ENCODE measurements at places on chromosomes 6 and 20.
A peak's percentile ranks its signal among the peaks of the same experiment; 100 is the strongest.

- no peak for DNase-seq
These were observed 44.0 kb downstream of the GCNT2 start for GRCh38 chr6:10564975-10565673.

GRCh38 chr6:45608252-45608913, 230.6 kb upstream of the SUPT3H start:
- DNase-seq = no peak

GRCh38 chr6:90219209-90219985, 77.2 kb downstream of the BACH2 start:
- DNase-seq = peak; percentile 79

DNA sequence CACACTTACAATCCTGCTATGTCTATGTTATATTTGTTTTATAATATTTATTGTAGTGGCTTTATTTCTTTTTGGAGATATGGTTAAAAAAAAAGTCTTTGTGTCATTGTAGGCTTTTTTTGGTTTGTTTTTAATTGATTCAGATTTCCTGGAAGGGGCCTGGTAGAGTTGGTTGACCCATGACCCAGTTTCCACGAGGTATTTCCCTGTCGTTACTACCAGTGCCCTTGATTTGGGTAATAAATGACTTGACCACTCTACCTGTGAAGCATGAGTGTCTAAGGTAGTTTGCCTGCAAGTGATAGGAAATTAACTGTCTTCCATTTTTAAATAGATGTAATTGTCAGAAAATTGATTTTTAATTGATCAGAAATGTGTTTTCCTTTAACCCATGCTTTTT, 121.0 kb downstream of the JARID2 start:
- DNase-seq = no peak

DNA sequence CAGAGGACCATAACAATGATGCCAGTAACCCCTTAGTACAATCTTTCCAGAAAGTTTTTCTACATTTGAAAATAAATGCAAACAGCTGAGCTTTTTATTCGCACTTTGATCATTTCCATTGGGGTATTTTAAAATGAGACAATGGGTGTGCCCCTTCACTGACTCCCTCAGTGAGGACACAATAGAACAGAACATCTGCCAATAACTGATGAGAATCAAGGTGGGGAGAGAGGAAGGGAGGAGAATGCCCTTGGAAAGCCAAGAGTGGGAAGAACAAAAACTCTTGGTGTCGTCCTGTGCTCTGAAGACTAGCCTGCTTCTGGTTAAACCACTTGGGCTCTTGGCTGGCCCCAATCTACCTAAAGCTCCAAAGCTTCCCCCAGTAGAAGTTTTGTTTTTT, 66.0 kb downstream of the KIF13A start:
- DNase-seq = no peak

GRCh38 chr6:149450679-149451375, 34.0 kb downstream of the ZC3H12D start:
- peak; percentile 19 for DNase-seq

DNA sequence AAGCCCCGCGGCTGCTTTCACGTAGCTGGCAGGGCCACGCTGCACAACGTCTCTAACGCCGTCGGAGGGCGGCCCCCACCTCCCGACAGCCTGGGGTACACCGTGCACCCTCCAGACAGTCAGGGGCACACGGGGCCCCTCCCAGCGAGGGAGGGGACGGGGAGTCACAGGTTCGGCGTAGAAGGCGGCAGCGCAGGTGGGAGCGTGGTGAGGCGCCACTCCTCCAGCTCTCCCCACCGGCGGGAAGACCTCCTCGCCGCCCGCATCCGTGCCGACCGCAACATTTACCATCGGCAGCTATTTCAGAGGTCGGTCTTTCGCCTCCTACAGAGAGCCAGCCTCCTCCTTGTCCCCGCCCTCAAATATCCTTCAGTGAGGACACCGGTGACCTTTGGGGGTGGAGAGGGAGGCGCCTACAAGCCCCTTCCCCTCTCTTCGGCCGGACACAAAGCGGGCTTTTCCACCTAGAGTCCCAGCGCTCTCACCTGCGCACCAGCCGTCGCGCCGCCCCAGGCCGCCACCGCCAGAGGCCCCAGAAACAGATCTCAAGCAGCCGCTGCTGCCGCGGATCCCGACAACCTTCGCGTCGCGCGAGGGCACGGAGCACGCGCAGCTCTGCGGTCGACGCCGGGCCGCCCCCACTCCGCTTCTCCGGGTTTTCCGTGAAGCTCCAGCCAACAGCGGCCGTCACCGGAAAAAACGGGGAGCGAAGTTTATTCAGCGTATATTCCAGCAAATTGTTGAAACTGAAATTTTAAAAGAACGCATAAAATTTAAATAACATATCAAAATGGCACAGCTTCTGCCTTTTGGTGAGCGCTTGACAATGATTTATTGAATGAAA, at the start of gene MKKS:
MKKS (minus strand) TSS at position 600 of the 844 bp plus-strand sequence. CDS start 20,708 bp downstream, outside the sequence.
- DNase-seq = peak; percentile 98

DNA sequence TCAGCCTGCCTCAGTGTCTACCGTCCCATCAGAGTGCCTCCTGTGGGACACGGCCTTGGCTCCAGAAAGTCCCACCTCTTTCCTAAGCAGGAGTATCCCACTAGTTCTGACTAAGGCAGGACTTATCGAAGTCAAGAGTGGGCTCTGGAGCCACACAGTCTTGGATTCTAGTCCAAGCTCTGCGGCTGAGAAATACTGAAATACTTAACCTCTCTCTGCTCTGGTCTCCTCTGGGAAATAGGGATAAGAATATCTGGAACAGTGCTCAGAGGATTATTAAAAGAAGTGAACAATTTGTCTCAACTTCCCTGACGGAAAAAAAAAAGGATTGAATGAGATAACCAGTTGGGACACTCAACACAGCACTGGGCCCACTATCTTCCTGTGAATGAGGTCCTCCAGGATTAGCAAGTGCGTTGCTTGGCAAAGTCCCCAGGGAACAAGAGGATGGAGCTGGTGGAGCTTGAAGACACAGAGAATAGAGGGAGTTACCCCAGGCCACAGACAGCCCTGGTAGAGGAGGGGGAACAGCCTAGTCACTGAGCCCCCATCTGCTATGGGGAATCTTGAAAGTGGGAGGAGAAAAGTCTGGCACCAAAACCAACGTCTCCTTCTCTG, 34.6 kb upstream of the FOXP4 start:
- no peak for DNase-seq

DNA sequence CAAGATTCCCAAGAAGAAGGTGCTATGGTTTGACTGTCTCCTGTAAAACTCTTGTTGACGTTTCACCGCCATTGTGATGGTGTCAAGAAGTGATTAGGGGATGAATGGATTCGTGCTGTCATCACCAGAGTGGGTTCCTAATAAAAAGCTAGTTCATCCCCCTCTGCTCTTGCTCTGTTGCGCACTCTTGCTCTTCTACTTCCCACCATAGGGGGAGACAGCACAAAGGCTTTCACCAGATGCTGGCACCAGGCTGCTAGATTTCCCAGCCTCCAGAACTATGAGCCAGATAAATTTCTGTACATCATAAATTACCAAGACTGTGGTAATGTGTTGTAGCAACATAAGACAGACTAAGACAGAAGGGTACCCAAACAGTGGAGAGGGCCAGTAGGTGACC, 21.6 kb upstream of the CCDC28A start:
- no peak for DNase-seq

DNA sequence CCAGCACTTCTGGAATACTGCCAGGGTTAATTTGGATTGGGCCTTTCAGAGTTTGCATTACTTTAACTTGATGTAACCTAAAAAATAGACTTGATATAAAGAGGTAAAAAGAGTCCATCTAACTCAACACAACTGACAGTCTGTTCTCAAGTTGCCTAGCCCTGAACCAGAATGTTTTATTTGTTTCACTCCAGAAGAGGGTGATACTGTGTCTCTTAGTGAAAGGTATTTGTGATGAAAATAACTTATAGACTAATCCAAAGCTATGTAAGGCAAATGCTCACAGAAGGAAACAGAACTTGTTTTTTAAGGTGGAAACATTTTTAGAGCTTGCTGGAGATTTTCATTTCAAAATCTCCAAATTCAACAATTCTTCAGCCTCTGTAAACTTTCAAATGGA, 469.1 kb upstream of the RUNX2 start:
- DNase-seq = no peak

DNA sequence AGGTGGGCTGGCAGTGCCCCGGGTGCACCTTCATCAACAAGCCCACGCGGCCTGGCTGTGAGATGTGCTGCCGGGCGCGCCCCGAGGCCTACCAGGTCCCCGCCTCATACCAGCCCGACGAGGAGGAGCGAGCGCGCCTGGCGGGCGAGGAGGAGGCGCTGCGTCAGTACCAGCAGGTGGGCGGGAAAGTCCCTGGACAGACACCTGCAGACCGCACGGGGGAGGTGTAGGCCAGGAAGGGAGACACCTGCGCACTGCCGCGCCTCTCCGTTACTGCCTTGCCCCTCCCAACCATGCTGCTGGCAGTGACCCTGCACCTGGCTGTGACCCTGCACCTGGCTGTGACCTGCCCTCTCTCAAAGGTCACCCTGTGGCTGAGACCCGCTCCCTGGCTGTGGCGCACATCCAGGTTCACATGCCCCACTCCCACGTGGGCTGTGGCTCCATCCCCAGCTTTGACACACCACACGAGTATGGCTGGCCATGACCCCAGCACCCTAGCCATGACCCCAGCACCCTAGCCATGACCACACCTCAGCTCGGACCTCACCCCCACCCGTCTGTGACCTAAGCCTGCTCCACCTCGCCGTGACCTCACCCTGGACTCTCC, 11.6 kb downstream of the RBCK1 start:
- no peak for DNase-seq

DNA sequence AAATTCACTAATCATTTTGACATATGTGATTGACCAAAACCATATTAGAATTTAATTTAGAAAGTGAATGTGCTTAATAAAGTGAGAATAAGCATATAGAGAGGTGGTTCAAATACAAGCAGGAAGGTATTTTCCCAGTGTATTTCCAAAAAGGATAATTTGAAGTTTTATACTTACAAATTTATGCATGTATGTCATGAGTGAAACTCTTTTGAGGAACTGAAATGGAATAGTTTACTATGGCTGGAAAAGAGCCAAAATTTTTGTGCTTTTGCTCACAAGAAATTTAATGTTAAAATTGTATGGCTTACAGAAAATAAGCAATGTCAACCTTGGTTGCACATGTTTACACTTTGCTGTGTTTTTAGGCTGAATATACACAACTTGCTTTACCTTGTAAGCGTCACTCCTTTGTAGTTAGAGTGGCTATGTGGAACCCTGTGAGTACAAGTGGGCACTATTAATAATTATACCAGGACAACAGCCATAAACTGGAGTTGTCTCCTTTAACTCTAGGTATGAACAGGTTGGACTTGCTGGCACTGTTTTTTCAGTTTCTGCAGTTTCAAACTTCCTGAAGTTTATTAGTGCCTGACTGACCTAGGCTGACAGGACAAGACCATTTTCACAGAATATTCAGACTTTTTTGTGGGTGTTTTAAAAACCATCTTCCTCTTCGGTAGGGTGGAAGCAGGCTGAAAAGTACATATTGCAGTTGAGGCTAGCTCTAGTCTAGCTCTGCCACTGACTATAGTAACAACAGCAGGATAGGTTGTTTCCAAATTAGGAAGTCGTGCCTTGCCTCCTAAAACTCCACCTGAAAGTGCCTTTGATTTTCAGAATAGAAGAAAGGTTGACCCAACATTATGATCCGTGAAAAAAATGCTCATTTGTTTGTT, 6.0 kb downstream of the AFDN start:
- no peak for DNase-seq
